Right kidney (tissue), 9 donors: ENCODE measurements at places on chromosomes 5 and 9.

- no peak for DNase-seq
Observed at GRCh38 chr9:20188616-20189369, 400.0 kb upstream of the SLC24A2 start.

GRCh38 chr5:130277002-130277401 is 372.7 kb downstream of the CHSY3 start:
- DNase-seq: no peak

DNA sequence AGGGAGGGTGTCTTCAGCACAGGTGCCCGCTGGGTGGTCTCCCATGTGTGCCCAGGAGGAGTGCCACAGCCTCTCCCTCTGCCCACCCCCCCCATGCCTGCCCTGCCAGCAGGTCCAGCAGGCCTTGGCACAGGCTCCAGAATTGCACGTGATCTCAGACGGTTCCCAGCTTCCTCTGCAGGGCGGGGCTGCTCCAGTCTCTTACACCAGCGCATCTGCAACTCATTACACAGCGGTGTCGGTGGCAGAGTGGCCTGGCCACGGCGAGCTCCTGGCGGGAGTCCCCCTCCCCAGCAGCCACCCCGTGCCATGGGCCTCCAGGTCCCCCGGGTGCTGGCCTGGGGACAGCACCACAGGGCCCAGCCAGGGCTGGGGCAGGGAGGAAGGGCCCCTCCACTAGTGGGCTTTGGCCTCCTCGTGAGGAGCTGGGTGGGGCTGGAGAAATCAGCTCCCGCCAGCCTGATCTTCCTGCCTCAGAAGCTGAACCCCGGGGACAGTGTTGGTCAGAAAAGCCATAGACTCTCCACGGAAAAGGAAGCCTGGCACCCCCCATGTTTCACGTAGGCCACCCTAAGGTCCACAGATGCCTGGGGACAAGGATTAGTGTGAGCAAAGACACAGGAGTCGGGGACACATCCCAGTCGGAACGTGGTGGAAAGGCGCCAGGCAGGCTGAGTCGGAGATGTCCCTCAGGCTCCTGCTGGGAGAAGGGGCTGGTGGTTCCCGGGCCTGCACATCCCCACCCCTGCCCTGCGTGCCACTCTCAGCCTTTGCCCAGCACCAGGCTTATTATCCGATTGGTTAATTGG is 40.2 kb downstream of the RXRA start:
- DNase-seq: no peak

DNA sequence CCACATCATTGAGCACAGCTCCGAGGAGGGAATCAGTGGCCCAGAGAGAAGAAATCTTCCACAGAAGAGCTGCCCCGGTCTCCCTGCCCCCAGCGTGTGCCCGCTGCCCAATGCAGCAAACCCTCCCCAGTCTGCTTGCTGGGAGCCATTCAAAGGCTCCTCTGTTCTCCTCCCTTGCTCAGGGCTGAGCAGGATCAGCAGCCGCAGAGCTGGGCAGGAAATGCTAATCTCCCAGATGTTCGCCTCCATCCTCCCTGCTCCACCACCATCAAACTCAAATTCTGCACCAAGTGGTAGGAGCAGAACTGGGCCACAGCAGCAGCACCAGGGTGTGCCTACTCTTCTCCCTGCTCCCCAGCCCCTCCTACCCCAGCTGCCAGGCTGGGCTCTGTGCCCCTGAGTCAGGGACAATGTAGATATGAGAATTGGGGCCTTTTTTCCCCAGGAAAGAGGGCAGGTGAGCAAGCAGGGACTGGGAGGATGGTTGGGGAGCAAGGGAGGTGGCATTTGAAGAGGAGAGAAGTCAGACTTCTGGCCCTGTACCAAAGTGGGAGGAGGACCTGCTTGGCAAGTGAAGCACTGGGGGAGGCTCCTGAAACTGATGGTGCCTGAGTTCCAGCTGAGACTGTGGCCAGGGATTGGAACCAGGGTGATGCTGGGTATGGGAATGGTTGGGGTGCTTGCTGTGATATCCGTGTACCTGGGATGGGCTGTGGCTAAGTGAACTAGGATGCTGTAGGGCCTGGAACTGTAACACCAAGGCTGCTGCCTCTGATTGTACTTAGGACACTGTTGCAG is 1.9 kb upstream of the PCDH1 start:
- no peak for DNase-seq

GRCh38 chr9:96173640-96174039 is 128.3 kb downstream of the HSD17B3 start:
- no peak for DNase-seq

DNA sequence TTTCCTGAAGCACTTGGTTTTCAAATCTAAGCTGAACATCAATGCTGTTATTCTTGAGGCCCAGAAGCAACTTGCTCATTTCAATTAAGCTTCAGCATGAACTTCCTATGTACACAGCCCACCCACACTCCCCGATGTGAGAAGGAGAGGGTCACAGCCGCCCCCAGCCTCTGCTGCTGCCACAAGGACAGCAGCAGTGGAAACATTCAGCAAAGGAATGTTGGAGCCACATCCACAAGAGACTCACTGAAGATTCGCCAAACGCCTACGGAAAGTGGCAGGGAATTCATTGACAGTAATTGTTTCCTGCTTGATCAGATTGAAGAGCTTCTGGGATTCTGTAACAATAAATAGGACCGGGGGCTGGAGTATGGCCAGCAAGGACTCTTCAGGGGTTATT is 2.9 kb downstream of the TGFBI start:
- no peak for DNase-seq

GRCh38 chr9:35510383-35510753 is 20.5 kb downstream of the RUSC2 start:
- no peak for DNase-seq

- no peak for DNase-seq
Observed at GRCh38 chr9:68740561-68740960, 35.5 kb downstream of the PIP5K1B start.

GRCh38 chr5:79612667-79613198 is 492 bp downstream of the TENT2 start:
- DNase-seq: no peak

DNA sequence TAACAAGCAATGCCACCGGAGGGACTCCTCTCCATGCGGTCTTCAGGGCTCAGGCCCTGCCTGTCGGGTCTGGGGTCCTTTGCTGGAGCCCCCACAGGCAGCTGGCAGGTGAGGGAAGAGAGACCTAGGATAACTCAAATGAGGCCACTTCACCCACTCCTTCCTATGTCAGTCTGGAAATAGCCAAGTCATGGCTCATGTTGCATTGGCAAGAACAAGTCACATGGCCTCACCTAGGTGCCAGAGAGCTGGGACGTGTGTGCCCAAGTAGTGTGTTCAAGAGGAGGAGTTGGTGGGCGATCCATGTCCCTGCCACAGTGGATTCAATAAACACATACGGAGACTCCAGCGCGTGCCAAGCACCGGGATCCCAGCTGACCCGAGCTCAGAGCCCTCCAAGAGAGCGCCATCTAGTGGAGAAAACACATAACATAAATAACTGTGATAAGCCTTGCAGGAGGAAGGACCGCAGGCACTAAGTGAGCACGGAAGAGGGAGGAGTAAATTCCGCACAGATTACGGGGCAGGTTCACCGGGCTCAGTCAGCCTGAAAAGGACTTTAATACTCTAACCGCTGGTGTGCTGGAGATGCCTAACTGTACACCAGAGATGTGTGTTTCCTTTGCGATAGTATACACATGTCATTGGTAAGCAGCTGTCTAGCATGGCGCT is 580.8 kb downstream of the CCDC171 start:
- peak; percentile 53 for DNase-seq

GRCh38 chr9:119195521-119195920 is 173.7 kb downstream of the BRINP1 start:
- DNase-seq: no peak

DNA sequence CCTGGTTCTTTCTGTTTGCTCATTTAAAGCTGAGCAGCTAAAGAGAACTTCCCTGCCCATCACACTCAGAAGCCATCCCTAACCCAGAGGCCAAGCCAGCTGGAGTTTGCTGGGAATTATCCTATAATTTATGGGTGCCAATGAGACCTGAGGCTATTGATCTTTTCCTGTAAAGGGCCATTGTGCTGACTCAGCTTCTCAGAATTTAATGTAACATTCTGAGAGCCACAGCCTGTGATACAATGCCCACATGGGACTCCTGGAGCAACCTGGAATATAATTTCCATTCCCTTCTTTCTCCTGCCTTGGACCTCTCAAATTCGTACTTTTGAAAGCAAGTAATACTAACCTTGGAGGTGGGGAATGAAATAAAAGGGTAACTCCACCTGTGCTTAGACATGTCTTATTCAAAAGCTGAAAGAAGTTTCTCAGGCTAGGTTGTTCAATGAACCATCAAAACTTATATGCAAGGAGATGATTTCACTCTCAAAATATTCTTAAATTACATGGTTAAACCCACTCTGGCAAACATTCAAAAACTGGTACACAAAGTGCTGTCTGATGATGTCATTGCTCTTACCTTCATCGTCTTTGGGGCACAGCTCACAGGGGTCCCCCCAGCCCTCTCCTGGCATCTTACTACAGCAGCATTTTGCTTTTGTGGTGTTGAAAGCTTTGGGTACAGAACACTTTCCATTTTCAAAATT is 206.7 kb downstream of the SLC12A2 start:
- no peak for DNase-seq

GRCh38 chr5:34686762-34687268 is 30.7 kb downstream of the RAI14 start:
- DNase-seq: no peak

DNA sequence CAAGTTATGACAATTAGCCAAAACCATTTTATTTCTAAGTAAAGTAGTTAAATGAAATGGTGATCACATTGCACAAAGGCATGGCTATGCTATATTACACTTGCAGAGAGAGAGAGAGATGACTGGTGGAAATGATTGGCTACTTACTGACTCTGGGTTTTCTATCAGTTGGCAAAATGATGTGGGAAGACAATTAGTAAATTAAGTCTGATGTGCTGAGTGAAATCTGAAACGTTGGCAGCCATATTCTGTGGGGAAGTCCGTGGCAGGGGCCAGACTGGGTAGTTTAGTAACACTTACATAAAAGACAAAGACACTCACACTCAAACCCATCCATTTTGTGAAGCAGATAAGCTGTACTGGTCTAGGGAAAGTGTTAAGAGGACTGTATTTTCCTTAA is 61.6 kb downstream of the ANXA1 start:
- no peak for DNase-seq

DNA sequence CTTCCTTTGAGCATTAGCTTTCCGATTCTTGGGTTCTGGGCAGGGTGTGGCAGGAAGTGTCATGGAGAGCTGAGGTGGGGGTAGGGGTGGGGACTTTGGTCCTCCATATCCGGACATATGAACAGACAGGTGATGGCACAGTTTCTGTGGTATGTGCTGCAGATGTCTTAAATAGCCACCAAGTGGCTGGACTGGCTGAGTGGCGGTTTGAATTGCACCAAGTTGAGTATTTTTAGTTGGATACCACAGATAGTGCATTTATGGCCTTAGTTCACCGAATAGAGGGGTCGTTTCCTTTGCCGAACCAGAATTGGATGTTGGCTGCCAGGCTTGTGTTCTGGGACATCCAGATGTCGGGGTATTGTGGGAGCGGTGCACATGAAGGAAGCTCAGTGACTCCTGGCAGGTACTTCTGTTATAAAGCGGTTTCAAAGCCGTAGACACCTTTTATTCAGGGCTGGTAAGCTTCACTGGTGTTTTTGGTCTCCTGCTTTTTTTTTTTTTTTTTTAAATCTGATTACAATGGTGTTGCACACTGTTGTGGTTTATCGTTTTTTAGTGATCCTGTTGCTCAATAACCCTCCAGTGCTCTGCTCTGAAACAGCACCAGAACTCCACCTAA is 15.1 kb upstream of the TNFAIP8 start:
- no peak for DNase-seq

- DNase-seq: no peak
Observed at GRCh38 chr9:3008091-3008490, 164.2 kb upstream of the PUM3 start.

DNA sequence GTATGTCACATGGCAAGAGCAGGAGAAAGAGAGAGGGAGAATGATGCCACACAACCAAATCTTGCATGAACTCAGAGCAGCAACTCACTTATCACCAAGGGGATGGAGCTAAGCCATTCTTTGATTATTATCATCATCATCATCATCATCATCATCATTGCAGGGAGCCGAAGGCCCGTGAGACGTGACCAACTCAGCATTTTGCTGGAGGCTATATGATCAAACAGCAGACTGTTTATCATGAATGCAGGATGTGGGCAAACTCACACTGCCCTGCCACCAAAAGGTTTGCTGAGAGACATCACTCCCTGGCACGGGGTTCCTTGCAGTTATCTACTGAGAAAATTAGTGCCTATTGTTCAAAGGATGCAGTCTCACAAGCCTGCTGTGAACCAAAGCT is 8.6 kb upstream of the ZNF169 start:
- DNase-seq: no peak

DNA sequence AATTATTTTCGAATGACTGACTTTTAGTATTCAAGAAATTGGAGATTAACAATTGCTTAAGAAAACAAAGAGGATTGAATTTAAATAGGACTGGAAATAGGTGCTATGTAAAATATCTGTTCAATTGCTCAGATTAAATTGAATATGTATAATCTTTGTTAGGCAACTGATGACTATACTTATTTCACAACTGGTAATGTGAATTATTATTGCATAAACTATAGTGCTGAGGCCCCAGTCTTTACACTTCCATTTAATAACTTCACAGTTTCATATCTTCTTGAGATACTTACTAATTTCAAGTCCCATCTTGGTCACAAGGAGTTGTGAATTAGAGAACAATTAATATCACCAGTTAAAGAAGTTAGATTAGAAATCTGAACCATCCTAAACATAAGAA is 16.7 kb downstream of the CEP78 start:
- no peak for DNase-seq

- no peak for DNase-seq
Observed at GRCh38 chr9:78630966-78631365, 334.0 kb downstream of the PSAT1 start.

DNA sequence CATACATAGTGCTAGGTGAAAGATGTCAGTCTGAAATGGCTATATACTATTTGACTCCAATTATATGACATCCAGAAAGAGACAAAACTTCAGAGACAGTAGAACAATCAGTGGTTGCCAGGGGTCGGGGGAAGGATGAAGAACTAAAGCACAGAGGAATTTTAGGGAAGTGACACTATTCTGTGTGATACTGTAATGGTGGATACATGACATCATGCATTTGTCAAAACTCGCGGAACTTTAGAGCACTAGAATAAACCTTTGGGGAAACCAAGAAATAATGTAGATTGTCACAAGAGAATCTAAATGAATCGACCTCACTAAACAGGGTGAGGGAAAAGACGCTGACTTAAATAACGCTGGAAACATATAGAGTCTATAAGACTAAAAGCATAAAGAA is 107.0 kb upstream of the RETREG1 start:
- no peak for DNase-seq

GRCh38 chr9:105993116-105993854 is 298.9 kb downstream of the TMEM38B start:
- no peak for DNase-seq

DNA sequence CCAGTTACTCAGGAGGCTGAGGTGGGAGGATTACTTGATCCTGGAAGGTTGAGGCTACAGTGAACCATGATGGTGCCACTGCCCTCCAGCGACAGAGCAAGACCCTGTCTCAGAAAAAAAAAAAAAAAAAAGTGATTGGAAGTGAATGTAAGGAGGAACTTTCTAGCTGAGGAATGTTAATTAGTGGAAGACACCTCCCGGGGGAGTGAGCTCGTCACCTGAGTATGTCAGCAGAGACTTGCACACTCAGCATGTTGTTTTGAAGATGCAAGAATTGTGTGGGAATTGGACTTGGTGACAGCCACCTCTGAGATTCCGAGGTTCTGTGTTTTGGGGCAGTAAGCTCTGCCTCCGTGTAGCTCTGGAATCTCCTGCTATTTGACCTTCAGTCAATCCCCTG is 3.6 kb downstream of the SYNPO start:
- DNase-seq: no peak

- DNase-seq: no peak
Observed at GRCh38 chr9:13674926-13675637, 395.6 kb upstream of the MPDZ start.

GRCh38 chr5:98314292-98314691 is 459.2 kb upstream of the RGMB start:
- no peak for DNase-seq
